CD4-positive, alpha-beta T cell treated with Interleukin-2 at 100 ng/mL for 4 hours (primary cell): ENCODE measurements at places on chromosomes 12 and 14.

DNA sequence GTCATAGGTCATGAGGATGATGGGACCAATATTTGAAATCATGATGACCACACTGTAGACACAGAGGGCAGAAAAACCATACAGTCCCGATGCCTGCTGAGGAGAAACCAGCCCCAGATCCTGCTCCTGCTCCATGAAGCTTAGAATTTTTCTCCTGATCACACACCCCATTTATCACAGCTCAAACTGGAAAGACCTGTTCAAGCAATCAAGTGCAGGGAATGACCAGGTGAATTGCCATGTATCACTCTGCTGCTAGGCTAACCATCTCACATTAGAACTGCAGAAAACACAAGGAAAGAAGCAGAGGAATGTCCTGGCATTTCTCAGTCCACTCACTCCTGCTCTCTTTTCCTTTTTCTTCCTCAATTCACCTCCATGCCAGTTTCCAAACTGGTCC is 18.1 kb downstream of the MANSC1 start:
- no peak for DNase-seq

- no peak for DNase-seq
Observed at GRCh38 chr14:105138551-105139111, 29.9 kb downstream of the JAG2 start.

- DNase-seq: no peak
Observed at GRCh38 chr14:105026802-105027563, 6.1 kb upstream of the CDCA4 start.

- no peak for DNase-seq
Observed at GRCh38 chr14:50381823-50382287, 14.8 kb downstream of the CDKL1 start.

- DNase-seq: no peak
Observed at GRCh38 chr14:22313172-22313801, 275.7 kb downstream of the DAD1 start.

- DNase-seq: no peak
Observed at GRCh38 chr14:54003064-54003463, 46.4 kb upstream of the BMP4 start.

- no peak for DNase-seq
Observed at GRCh38 chr12:42923156-42923555, 333.6 kb upstream of the PRICKLE1 start.
